ENCODE measurements at places on chromosomes 12 and 14. TPM values are rescaled to one million over a fixed set of nuclear protein-coding genes. Genes with fewer than 3 reads are reported as not detected.

- H3K27me3 ChIP-seq: no peaks in the 10 kb centered on the region
- H3K36me3 ChIP-seq: no peaks in the 10 kb centered on the region
- H3K4me3 ChIP-seq: no peak overlapping the region
- peaks cover 79% of the 10 kb centered on the region for H3K4me1 ChIP-seq
Measured at GRCh38 chr12:51321882-51322281, 2.1 kb downstream of the BIN2 start.

GRCh38 chr12:78002878-78003277, 172.2 kb downstream of the NAV3 start:
- H3K27me3 ChIP-seq: no peaks in the 10 kb centered on the region
- no peak for DNase-seq
- no peak overlapping the region for H3K27ac ChIP-seq
- no peaks in the 10 kb centered on the region for H3K36me3 ChIP-seq
- H3K4me3 ChIP-seq: no peak overlapping the region

GRCh38 chr12:69987579-69988091, 162.6 kb downstream of the MYRFL start:
- no peaks in the 10 kb centered on the region for H3K4me1 ChIP-seq
- peak overlapping the region; percentile 53 for H3K27ac ChIP-seq
- no peaks in the 10 kb centered on the region for H3K36me3 ChIP-seq
- no peaks in the 10 kb centered on the region for H3K27me3 ChIP-seq
- no peak for DNase-seq
- no peak overlapping the region for H3K4me3 ChIP-seq

DNA sequence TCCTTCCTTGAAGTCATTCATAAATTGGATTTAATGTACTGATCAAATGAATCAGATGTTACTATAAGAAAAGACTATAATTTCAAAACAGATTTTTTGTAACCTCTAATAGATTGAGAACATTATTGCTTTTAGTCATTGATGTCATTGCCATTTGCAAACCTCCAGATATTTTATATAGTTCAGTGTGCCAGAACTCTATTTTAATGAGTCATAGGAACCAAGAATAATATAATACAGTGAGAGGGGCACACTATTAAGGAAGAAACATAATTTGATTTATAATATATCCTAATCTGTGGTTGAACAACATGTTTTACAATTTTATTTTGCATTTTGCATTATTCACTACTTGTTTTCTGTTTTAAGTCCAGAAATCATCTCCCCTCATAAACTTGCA, 78.0 kb downstream of the LRRC9 start:
- H3K4me3 ChIP-seq: no peak overlapping the region
- H3K4me1 ChIP-seq: no peaks in the 10 kb centered on the region
- H3K27me3 ChIP-seq: no peaks in the 10 kb centered on the region
- no peak overlapping the region for H3K27ac ChIP-seq
- H3K36me3 ChIP-seq: no peaks in the 10 kb centered on the region

- H3K4me3 ChIP-seq: no peak overlapping the region
- DNase-seq: no peak
- peaks cover 16% of the 10 kb centered on the region for H3K36me3 ChIP-seq
- peaks cover 14% of the 10 kb centered on the region for H3K4me1 ChIP-seq
- no peaks in the 10 kb centered on the region for H3K27me3 ChIP-seq
Measured at GRCh38 chr12:106962286-106962685, 6.6 kb downstream of the TMEM263 start.

DNA sequence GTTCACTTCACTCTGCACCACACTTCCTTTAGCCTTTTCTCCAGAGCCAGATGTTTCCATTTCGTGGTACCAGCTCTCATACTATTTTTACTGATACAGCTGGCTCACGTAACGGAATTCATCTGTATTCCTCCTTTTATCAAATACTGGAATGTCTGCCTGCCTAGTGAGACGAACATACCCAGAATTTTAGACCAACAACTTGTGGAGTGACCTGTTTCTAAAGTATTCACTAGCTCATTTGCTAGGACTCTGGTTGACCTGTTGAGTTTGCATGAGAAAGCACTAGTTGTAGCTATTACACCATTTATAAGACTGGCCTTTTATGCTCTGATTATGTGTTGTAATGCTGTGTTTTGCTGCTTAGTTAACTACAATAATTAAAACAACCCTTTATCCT, 22.6 kb downstream of the KCNA5 start:
- H3K4me3 ChIP-seq: no peak overlapping the region
- no peaks in the 10 kb centered on the region for H3K36me3 ChIP-seq
- no peaks in the 10 kb centered on the region for H3K4me1 ChIP-seq
- H3K27ac ChIP-seq: no peak overlapping the region
- DNase-seq: no peak

Gene CABP1
- 0.38 TPM for total RNA-seq

DNA sequence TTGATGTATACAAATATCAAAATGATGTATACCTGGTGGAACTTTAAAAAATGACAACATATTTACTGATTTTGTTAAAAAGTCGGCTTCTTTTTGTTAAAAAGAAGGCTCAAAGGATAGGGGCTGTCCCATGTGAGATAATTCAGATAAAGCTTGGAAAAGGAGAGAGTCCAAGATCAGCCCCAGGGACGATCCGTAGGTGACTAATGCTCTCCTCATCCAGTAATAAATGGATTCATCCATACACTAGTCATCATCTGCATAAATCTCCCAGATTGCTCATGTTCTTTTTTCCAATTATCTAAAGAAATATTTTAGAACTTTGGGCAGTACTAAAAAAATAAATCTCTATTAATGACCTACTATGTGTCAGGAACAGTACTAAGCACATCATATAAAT, 23.4 kb upstream of the FSCB start:
- H3K4me3 ChIP-seq: no peak overlapping the region
- no peak overlapping the region for H3K27ac ChIP-seq
- no peaks in the 10 kb centered on the region for H3K27me3 ChIP-seq
- DNase-seq: no peak

Gene PHLDA1
- total RNA-seq: 19.0 TPM

- H3K4me1 ChIP-seq: no peaks in the 10 kb centered on the region
- no peak for DNase-seq
- H3K27ac ChIP-seq: no peak overlapping the region
- no peaks in the 10 kb centered on the region for H3K36me3 ChIP-seq
- H3K27me3 ChIP-seq: peaks cover 6% of the 10 kb centered on the region
- H3K4me3 ChIP-seq: no peak overlapping the region
Measured at GRCh38 chr14:76320486-76320885, 55.5 kb upstream of the ESRRB start.

GRCh38 chr12:5466521-5466960, 34.6 kb downstream of the NTF3 start:
- no peak for DNase-seq
- no peaks in the 10 kb centered on the region for H3K4me1 ChIP-seq
- no peaks in the 10 kb centered on the region for H3K36me3 ChIP-seq
- no peak overlapping the region for H3K4me3 ChIP-seq

GRCh38 chr12:14810167-14810952, 3.6 kb downstream of the SMCO3 start:
- H3K36me3 ChIP-seq: no peaks in the 10 kb centered on the region
- DNase-seq: no peak
- H3K4me1 ChIP-seq: no peaks in the 10 kb centered on the region
- no peaks in the 10 kb centered on the region for H3K27me3 ChIP-seq

Gene NUMB
- 95.1 TPM for total RNA-seq

Gene NEMP1
- total RNA-seq: 16.4 TPM

Gene SERPINA1
- 1,514 TPM for total RNA-seq

DNA sequence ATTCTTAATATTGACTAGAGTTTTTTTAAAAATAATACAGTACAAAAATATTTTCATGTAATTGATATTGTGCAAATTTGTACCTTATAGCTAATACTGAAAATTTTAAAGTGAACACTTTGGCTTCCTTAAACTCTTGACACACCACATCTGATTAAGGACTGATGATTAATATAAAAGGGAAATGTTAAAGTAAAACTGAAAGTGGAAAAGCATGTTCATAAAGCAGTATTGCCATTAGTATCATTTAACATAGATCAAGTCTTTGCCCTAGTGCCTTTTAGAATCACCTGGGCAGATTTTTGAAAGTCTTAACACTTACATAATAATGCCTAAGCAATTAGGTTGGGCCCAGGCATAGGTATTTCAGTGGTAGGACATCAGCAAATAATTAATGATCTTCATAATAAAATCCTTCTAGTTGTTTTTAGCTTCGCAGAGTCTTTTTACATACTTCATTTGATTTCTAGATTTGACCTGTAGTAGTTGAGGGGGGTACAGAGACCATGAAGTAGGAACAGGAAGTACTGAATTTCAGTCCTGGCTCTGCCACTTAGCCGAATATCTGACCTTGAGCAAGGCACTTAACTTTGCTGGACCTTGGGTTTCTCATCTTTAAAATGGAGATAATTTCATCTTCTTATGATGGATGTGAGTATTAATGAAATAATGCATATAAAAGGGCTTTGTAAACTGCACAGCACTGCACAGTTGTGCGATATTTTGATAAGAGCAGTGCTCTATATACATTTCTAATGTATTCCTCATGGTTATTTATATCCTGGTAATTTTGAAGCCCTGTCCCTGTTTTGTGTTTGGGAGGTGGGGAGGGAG, 43.7 kb downstream of the MARK3 start:
- no peak overlapping the region for H3K27ac ChIP-seq
- peaks cover 2% of the 10 kb centered on the region for H3K36me3 ChIP-seq
- peaks cover 36% of the 10 kb centered on the region for H3K4me1 ChIP-seq
- no peak for DNase-seq
- H3K4me3 ChIP-seq: no peak overlapping the region
- H3K27me3 ChIP-seq: no peaks in the 10 kb centered on the region

Gene COL2A1
- total RNA-seq: not detected

GRCh38 chr12:46702581-46703344, 123.0 kb downstream of the SLC38A4 start:
- no peak overlapping the region for H3K4me3 ChIP-seq
- H3K27ac ChIP-seq: no peak overlapping the region
- H3K36me3 ChIP-seq: no peaks in the 10 kb centered on the region
- no peak for DNase-seq

- no peak overlapping the region for H3K27ac ChIP-seq
- no peak for DNase-seq
- H3K36me3 ChIP-seq: peaks cover 71% of the 10 kb centered on the region
- H3K4me3 ChIP-seq: no peak overlapping the region
Measured at GRCh38 chr12:106431839-106432411, 74.4 kb downstream of the POLR3B start.

DNA sequence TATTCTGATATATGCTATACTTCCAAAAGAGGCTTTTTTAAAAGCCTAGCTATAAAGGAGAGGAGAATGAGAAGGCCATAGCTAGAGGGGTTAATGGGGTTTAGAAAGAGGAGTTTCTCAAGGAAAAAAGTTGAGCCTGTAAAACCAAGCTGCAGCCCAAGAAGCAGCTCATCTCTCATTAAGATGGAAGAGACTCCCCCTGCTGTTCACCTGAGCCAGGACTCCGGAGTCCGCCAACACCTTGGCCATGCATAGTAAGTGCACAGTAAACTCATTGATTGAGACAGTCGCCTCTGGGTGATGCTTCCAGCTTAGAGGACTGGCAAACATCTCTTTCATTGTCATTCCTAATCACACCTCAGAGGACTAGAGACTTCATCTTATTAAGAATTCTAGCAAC, 46.2 kb downstream of the ANO2 start:
- no peaks in the 10 kb centered on the region for H3K27me3 ChIP-seq
- no peak for DNase-seq
- H3K36me3 ChIP-seq: no peaks in the 10 kb centered on the region
- no peak overlapping the region for H3K27ac ChIP-seq

DNA sequence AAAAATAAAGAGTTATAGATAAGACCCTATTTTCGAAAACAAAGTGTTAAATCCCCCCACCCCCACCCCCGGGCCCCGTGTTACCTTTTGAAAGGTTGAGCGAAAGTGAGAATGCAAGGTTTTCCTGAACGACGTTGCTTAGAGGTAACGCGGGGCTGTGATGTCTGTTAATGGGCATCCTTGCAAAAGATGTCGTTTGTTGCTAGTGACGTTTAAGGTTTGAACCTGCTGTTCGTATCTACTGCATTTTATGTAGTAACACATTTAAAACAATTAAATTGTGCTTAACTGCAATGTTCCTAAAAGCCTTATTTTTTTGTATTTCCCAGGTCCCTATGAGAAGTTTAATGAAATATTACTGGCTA, 1.2 kb downstream of the CPSF6 start:
- H3K36me3 ChIP-seq: no peaks in the 10 kb centered on the region
- H3K4me3 ChIP-seq: peak overlapping the region; percentile 82
- peaks cover 7% of the 10 kb centered on the region for H3K4me1 ChIP-seq
- no peaks in the 10 kb centered on the region for H3K27me3 ChIP-seq

GRCh38 chr12:96514328-96514727, 25.0 kb downstream of the CFAP54 start:
- H3K27ac ChIP-seq: peak overlapping the region; percentile 28
- peaks cover 7% of the 10 kb centered on the region for H3K4me1 ChIP-seq
- no peaks in the 10 kb centered on the region for H3K36me3 ChIP-seq
- peak; percentile 56 for DNase-seq
- no peak overlapping the region for H3K4me3 ChIP-seq

Gene SSPN
- 6.9 TPM for total RNA-seq

Gene ENDOU
- total RNA-seq: not detected

Data from left lung (tissue), 14 donors.